ENCODE measurements at places on chromosomes 2 and 18.

- DNase-seq, result peak; percentile 79
Observed at GRCh38 chr18:6382963-6383362, 31.7 kb downstream of the L3MBTL4 start.

DNA sequence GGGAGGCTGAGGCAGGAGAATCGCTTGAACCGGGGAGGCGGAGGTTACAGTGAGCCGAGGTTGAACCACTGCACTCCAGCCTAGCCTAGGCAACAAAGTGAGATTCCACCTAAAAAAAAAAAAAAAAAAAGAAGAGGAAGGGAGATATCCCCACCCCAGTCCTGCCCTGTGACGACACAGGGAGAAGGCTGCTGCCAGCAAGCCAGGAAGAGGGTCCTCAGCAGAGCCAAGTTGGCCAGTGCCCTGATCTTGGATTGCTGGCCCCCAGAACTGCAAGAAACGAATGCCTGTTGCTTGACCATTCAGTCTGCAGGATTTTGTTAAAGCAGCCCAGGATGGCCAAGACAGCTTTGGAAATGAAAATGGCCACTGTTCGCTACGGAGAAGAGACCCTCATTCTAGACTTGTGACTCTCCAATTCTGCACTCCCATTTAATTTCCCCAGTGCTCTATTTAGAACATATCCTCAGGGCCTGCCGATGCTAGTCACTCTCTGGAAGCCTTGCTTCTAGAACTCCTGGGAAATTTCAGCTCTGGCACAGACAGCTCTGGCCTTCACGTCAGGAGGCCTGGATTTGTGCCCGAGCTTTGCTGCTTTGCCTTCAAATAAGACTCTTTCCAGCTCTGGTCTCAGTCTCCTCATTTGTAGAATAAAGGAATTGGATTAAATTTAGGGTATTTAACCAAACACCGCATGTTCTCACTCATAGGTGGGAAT lies 15.7 kb upstream of the AMMECR1L start:
- no peak for DNase-seq

GRCh38 chr2:174059884-174060244 lies 94.7 kb upstream of the SP3 start:
- no peak for DNase-seq

- no peak for DNase-seq
Observed at GRCh38 chr2:219461047-219461514, 26.4 kb downstream of the SPEG start.

GRCh38 chr2:211789982-211790381 lies 748.6 kb downstream of the ERBB4 start:
- DNase-seq, result no peak

GRCh38 chr18:65257149-65257548 lies 493.7 kb upstream of the CDH7 start:
- no peak for DNase-seq

DNA sequence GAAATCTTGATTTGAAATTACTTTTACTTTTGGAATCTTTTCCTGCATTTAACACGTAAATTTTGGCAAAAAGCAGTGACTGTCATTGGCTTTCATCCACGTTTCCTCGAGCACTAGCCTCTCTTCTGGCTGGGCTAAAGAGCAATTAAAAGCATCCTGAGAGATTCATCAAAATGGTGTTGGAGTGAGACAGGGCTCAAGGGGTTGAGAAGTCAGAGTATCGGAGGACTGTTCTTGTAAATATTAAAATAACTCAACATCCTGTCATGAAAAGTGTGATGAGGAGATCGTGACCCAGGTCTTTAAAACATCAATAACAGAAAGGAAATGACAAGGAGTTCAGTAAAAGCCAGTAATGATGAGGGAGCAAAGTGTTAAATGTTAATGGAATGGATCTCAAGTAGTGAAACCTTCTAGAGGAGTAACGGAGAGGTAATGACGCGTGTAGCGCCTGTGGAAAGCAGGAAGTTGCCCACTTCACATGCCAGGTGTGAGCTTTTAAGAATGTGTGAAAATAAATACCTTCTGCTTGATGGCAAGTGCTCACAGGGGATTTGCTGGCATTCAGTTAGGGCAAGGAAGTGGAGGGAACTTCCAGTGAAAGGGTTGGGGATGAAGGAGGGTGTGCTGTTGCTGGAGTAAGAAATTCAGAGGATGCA lies 754.4 kb downstream of the ADCYAP1 start:
- DNase-seq, result peak; percentile 45

DNA sequence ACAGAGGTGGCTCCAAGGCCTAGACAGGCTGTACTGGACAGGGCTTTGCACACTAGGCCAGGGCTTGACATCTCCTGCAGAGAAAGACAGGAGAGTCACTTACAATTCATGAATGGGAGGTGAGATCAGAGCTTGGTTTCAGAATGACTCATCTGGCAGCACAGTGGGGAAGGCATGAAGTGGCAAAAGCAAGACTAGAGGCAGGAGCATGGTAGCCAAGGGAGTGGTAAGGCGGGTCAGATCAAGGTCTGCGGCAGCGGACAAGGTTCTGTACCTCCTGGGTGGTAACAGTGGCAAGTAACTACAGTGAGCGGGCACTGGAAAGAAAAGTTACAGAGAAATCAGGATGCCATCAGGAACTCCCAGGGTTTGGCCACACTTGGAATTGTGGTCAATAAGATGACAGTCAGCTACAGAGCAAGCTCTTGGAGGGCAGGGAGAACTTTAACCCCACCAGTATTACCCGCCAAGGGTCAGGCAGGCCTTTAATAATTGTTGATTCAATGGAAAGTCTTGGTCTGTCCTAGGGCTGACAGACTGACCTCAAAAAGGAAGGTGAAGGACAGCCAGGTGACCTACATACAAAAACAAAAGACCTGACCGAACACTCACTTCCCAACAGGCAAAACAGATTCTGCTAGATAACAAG lies 5.7 kb downstream of the MCFD2 start:
- DNase-seq, result no peak

DNA sequence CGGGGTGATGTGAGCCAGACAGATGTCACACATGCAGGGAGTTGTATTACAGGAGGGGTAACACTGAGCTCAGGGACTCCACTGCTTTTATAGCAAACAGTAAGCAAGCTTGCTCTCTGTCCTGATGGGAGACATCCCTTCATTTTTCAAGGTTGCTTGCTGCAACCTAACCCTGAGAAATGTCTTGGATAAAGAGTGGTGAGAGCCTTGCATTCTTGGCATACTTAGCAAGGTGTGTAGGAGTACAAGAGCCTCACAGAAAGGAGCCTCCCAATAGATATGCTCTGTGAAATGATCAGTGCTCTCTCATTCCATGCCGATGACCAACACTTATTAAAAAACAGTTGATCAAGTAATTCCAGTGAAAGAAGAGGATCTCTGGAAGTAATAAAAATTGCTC lies 8.1 kb downstream of the PFN4 start:
- DNase-seq, result no peak

DNA sequence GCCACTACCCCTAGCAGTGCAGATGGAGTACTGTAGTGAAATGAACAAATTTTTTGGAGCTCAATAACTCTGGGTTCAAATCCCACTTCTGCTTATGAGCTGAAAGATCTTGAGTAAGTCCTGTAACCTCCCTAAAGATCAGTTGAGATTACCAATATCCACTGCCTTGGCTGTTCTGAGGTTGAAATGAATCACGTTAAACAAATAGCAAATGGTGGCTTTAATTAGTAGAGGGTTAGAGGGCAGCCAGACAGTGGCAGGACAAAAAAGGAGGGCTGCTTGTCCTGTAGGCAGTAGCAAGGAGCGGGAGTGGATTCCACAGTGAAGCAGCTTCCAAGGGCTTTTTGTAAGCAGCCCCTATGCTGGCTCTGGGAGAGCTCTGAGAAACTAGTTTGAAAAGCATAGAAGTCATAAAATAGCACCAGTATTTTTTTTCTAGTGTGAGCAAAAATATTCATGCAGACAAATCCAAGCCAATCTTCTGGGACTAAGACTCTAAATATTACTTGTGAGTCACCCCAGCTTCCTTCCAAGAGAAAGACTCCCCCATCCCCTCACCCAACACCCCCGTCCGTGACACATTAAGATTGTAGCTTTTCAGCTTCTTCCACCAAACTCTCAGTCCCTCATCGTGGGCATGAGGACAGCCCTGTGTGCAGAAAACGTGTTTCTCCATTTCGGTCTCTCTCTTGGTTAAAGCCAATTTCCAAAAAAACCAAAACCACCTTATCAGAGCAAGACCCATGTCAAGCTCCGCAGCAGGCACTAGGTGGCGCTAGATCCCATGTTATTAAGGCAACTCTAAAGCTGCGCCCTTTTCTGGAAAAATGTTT lies 123.5 kb upstream of the LGALSL start:
- no peak for DNase-seq

GRCh38 chr2:204313256-204313655 lies 232.0 kb upstream of the PARD3B start:
- DNase-seq, result no peak

GRCh38 chr2:216633616-216634369 lies 573 bp downstream of the IGFBP2 start:
- DNase-seq, result no peak

DNA sequence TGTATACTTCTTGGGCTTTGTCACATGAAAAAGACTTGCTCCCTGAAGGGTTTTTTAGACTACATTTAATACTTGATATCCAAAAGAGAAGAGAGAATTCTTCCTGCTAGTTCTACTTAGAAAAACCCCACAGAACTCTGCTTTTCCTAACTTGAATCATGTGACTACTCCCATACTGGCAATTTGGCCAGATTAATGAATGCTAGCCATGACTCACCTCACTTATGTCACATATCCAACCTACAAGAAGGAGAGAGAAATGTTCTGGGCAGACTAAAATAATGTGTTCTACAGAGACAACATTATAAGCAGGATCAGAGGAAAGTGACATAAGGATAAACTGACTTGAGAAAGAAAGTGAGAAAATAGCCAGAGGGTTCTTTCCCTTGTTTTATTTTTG lies 249.3 kb upstream of the GULP1 start:
- no peak for DNase-seq

- DNase-seq, result no peak
Observed at GRCh38 chr2:59791004-59791618, 762.3 kb downstream of the BCL11A start.

DNA sequence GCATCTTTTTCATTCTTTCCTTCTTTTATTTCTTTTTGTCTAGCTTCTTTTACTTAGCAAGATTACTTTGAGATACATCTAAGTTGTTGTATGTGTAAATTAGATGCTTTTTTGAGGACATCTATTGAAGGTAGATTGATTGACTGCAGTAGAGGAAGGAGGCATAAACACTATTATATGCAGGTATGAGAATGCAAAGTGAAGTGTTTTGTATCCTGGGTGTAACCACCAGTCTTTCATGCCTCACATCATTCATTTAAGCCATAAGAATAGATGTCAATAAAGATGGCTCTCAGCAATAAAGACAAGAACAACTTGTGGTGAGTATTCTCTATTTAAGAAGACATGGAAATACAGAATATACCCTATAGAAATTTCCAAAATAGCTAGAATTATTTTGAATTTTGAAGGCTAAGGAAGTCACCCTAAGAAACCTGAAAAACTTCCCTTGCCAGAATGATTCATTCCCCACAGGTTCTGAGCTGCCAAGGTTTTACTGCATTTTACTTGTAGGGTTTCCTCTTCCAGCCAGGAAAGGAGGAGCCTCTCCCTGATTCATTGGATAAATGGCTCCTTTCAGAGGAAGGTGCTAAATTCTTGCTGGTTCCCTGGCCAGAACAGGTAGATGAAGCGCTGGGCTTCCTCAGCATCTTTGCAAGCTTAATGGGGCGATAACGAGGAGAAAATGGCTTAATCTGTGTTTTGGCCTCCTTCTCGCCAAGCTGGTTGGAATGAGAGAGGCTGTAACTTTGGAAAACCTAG lies 279.8 kb upstream of the SLC14A2 start:
- peak; percentile 17 for DNase-seq

DNA sequence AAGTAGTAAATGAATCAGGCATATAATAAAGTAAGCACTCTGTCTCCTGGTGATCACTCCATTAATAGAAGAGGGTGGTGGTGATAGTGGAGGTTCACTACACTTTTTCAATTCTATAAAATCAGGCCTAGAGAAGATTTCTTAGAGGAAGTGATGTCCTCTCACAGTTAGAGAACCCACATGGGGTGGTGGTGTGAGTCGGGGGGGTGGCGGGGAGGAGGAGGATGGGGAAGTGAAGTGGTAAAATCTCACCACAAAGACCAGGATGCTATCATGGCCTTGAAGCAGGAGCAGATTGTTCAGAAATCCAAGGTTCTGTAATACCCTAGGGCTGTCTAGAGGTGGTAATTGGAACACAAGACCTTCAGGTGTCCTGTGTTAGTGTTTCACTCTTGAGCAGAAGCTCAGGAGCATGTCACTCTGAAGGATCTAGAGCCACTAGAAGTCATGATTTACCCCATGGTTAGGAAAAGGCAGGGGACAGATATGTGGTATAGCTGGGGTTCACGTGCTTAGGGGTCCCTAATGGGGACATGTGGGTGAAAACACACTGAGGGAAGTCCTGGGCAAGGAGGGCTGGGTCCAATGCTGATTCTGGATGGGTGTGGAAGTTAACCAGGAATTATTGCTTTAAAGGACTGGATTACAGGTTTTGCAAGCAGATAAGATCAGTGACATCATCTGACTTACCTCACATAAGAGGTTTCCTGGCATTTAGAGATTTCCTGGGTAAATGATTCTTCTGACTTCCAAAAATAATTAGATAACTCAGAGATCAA lies 31.0 kb downstream of the RNF125 start:
- no peak for DNase-seq

- DNase-seq, result no peak
Observed at GRCh38 chr2:216149741-216150140, 40.6 kb downstream of the XRCC5 start.

GRCh38 chr2:183113630-183114029 lies 10.6 kb upstream of the NUP35 start:
- DNase-seq, result no peak

- no peak for DNase-seq
Observed at GRCh38 chr18:40243607-40244006, 1711.4 kb upstream of the PIK3C3 start.

DNA sequence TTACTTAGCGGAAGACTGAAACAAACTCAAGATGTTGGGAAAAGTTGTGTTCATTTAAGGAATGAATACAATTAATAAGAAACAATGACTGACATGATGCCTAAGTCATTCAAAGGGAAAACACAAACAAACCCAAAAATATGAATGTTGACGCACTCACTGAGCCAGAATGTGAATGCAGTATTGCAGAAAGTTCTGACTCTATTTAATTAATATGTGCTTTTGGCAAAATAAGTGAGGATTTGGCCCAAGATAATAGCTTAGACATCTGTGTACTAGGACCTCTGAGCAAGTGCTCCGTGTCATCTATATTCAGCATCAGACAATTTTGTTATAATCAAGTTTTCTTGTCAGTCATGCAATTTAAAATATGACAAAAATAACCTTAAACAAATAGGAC lies 1138.8 kb upstream of the NXPH2 start:
- DNase-seq, result no peak

GRCh38 chr2:65700720-65701119 lies 268.3 kb upstream of the SPRED2 start:
- DNase-seq, result no peak

Measured in DMS79 (cell line).